GM12878 (cell line): ENCODE measurements at places on chromosomes 11 and 22.
A peak's percentile ranks its signal among the peaks of the same experiment; 100 is the strongest.

GRCh38 chr11:100883830-100884229 lies 196.7 kb downstream of the ARHGAP42 start:
- no peak for DNase-seq

DNA sequence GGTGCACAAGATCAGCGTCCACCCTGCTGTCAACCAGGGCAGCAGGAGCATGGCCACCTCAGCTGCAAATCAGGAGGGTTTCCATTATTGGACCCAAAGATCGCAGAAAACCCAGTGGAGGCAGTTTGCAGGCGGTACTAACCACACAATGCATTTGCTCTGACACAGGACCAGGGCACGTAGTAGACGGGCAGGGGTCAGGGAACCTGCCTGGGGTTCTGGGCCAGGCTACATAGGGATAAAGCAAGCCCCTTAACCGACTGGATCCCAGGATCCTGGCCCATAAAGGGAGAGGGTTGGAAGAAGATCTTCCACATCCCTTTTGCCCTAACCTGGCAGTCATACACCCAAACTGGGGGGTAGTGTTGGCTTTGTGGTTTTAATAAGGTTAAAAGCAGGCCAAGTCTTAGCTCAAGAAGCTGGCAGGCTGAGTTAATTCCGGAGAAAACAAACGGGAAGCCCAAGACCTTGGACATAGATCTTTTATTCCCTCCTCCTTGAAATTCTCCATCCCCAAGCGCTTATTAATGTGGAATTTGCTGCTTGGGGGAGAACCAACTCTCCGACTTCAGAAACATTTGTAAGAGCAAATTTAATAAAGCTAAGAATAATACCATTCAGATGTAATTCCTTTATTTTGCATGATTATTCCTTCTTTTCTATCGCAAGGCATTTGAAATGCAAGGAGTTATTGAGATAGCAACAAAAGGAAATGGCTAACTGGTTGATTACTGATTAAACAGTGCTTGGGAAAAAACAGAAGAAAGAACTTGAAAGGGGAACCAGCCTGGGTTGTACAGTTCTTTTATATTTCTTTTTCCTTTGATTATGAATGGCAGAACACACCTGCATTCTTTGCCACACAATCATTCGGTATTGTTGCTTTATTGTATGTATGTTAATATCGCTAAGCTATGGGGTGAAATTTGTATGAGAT lies 6.3 kb upstream of the ARHGAP8 start:
- no peak for DNase-seq

GRCh38 chr11:122647736-122648275 lies 7.7 kb upstream of the UBASH3B start:
- no peak for DNase-seq

DNA sequence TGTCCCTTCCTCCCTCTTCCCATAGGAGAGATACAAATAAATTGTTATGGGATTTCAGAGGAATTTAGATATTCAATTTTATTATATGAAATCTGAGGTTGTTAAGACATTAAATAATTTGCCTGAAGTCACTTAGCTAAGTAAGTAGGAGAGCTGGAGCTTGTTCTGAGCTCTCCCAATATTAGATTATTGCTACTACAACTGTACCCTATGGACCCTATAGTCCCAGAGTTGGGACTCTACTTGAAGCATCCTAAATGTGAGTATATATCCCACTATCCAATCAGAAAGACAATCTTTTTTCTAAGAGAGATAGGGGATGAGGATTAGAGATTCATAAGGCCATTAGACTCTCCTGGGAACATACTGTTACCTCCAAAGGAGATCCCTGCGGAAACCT lies 1130.0 kb downstream of the DLG2 start:
- DNase-seq: no peak

- DNase-seq: no peak
These were observed 8.8 kb downstream of the BCL9L start for GRCh38 chr11:118916842-118917388.

DNA sequence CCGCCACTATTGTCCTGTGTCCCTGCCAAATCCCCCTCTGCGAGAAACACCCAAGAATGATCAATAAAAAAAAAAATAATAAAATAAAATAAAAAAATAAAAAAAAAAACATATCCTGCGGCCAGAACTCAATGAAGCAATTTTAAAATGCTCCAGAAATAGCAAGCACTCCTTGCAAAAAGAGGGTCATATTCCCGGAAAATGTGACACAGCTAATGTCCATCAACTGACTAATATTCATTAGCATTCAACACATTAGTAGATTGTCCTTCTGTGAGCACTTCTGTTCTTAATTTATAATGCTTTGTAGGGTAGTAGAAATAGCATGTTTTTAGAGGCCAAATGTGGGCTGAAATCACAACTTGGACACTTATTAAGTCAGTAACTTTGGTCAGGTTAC lies 252.3 kb upstream of the SESN3 start:
- DNase-seq: no peak

- no peak for DNase-seq
These were observed 181.1 kb downstream of the DDX10 start for GRCh38 chr11:108846009-108846408.

DNA sequence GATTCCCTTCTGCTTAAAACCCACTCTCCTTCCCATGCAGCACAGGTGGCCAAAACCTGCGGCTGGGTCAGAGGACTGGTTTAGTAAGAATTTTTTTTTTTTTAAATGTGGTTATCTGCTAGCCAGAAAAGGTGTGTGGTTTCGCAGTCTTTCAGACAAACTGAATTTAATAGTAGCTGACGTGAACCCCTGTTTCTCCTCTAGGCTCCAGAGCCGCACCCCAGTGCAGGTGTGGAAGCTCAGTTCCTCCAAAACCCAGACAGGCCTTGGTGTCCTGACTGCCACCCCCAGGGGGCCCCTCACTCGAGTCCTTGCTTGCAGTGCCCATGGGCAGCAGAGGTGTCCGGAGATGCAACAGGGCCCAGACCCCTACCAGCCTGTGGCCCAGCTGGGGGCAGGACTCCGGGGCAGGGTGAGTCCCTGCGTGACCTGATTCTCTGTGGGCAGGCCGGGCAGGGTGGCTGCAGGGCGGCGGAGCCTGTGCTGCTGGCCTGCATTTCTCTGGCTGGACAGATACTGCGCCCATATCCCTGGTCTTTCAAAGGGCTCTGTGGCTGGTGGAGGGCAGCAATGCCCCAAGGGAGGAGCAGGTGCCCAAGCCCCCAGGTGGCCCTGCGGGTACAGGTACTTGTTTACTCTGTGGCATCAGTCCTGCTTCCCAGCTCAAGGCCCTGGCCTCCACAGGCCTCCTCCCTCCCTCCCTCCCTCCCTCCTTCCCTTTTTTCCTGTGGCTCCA lies 15.2 kb downstream of the KCNQ1 start:
- no peak for DNase-seq

DNA sequence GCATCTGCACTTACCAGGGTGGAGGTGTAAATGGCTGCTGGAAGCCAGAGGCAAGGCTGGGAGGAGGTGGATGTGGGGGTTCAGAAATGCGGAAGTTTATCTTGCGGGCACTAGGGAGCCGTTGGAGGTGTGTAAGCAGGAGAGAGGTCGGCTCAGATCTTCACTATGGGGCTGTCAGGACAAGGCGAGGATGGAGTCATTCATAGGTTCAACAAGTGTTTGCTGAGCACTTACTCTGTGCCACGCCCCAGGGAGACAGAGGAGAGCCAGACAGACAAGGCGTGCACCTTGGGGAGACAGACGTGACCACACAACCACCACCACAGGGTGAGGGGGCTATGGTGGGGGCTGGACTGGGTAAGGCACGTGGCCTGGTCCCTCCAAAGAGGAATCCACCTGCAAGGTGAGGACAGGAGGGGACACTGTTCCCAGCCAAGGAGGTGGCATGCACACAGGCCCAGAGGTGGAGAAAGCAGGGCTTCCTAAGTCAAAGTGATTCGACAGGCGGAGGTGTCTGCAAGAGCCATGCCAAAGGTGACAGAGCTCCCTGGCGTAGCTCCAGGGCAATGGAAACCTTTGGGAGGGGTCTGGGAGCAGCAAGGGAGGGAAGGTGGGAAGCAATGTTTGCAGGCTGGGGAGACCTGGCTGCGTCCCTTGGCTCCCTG lies 30.8 kb upstream of the TCF20 start:
- no peak for DNase-seq

GRCh38 chr22:22154040-22154439 lies 90.5 kb upstream of the VPREB1 start:
- DNase-seq: no peak

DNA sequence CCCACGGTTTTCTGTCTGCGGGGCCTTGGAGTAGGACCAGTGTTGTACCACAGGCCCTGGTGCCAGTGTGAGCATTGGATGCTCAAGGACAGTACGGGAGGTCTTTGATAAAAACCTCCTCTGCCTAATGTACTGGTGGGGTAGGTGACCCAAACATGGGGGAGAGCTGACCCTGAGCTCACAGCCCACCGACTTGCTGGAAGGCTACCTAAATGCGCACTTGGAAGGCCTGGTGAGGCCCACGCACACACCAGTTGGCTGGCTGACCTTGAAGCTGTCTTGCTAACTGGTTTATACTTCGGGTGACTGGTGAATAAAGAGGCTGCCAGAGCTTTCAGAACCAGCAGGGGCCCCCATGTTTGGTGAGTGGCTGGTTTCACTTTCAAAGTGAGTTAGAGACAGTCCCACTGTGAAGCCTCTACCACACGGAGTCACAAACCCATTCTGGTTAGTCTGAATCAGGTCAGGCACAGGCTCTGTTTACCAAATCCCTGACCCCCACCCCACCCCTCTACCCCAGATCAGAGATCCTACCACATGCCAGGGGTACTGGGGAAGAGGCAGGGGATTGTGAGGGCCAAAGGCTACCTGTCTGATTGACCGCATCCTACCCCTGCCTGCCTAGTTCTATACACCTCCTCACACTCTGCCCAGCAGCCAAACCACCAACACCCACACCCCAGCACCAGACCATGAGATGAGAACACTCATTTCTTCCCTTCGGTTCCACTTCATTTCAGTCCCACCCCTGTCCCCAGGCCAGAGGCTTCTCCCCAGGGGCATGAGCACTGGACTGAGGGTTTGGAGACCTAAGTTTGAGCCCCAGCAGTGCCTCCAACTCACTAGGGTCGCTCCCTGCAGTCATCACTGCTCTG lies 12.7 kb upstream of the IL2RB start:
- peak; percentile 98 for DNase-seq

- DNase-seq: no peak
These were observed 90.4 kb upstream of the SHISAL1 start for GRCh38 chr22:44403166-44403565.

- DNase-seq: no peak
These were observed 4.5 kb downstream of the LMNTD2 start for GRCh38 chr11:555780-556661.
